Smooth muscle cell of the brain vasculature (primary cell): ENCODE measurements at places on chromosomes 2 and 18.

- DNase-seq: no peak
Observed at GRCh38 chr18:56541340-56541739, 97.1 kb downstream of the TXNL1 start.

DNA sequence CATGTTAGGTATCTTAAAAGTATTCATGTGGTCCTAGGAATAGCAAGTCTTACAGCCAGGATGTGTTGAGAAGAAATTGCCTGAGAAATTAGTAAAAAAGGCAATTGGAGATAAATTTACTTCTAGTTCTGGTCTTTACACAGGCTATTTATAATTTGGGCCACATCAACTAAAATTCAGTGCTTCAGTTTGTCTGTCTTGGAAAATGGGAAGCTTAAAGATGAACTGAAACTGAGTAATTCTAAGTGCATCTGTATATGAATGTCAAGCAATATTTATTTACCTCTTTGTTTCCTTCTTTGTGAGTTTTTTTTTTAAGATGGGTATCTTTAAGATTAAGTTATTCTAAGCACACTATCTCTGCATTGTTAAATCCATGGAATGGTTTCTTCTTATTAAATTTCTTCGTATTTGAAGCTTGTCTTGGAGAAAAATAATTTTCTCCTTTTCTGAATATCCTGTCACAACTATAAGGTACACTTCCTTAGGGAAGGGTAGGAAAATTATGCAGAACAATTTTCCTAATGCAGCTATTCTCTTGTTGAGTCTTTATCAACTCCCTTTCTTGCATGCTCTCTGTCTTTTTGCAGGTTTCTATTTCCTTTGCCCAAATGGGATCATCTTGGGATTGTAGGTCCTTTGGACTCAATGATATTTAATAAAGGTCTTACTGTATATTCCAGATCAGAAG, 39.7 kb upstream of the MMADHC start:
- no peak for DNase-seq

DNA sequence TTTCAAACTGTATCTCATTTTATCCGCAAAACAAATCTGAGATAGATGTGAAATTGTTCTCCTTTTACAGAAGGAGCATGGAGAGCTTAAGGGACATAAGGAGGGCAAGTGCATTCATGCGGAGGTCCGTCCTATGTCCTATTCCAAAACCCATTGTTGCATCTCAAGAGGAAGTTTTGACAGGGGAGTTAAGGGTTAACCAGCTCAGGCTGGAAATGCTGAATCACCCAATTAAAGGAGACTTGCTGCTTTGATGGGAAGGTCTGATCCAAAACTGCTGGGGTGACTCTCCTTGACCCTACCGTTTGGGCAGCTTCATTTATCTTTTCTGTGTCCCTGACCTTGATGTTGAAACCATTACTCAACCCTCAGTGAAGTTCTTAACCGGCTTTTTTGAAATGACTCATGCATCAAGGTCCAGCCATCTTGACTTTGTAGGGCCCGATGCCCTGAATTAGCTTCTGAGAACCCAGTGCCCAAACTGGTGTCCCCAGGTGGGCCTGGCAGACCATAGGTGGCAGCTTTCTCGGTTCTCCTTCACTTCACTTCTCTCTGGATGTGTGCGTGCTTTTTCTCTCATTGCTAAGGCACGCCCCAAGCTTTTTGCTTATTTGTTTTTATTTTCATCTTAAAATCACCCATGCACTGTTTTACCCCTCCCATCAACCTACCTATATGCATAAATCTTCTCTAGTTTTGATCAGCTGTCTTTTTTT, 15.9 kb upstream of the TXNDC2 start:
- no peak for DNase-seq

- DNase-seq: peak; percentile 56
Observed at GRCh38 chr2:132547090-132547687, 122.8 kb downstream of the LYPD1 start.

- no peak for DNase-seq
Observed at GRCh38 chr2:195961873-195962272, 106.8 kb downstream of the DNAH7 start.

GRCh38 chr2:134836986-134837385, 1.4 kb upstream of the ACMSD start:
- peak; percentile 4 for DNase-seq

DNA sequence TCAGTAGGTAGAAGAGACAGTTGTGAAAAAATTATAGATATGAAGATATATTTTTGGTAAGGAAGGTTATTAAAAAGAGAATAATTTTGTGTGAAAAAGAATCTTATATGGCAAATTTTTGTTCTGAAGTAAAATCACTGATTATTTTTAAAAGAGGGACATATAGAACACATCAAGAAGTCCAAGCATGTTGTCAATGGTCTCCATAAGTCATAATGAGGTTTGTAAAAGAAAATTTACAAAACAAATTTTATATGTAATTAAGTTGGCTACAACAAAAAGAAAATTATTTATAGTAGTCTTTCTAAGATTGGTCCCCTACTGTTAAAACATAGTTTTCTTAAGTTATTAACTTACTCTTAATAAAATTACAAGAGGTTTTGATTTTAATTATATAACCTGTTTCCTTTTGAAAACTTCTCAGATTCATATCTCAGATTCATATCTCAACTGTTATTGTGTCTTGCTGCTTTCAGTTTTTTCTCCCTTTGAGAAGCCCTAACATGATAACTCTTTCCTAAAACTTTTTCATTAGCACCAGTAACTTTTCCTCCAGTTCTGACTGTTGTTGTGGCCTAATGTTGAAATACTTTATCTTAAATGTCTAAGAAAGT, 81.2 kb downstream of the SH3YL1 start:
- no peak for DNase-seq

GRCh38 chr2:110755491-110756078, 23.2 kb downstream of the ACOXL start:
- no peak for DNase-seq

- DNase-seq: no peak
Observed at GRCh38 chr2:158619496-158619895, 162.7 kb downstream of the PKP4 start.

GRCh38 chr2:24766609-24767008, 26.6 kb downstream of the PTRHD1 start:
- DNase-seq: no peak

- no peak for DNase-seq
Observed at GRCh38 chr2:153360239-153360638, 118.3 kb downstream of the RPRM start.

- DNase-seq: no peak
Observed at GRCh38 chr2:191038241-191038725, 24.3 kb upstream of the STAT1 start.

- DNase-seq: no peak
Observed at GRCh38 chr18:57677262-57678211, 55.9 kb upstream of the NARS1 start.

GRCh38 chr2:64906853-64907536, 82.2 kb upstream of the SLC1A4 start:
- DNase-seq: no peak

DNA sequence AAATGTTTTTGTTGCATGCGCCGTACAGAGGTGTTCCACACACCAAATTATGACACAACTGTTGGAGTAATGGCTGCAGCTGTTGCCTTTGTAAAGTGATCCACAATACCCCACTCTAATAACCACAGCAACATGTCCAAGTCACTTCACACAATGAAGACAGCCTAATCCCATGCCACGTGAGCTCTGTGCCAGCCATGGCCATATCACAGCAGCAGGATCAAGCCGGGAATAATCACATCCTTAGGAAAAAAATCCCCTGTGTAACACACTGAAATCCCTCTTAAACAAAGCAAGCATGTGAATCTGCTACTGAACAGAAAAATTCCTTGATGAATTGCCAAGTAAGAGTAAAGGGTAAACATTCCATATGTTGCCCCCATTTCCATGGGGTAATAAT, 179.5 kb upstream of the PARD3B start:
- no peak for DNase-seq

DNA sequence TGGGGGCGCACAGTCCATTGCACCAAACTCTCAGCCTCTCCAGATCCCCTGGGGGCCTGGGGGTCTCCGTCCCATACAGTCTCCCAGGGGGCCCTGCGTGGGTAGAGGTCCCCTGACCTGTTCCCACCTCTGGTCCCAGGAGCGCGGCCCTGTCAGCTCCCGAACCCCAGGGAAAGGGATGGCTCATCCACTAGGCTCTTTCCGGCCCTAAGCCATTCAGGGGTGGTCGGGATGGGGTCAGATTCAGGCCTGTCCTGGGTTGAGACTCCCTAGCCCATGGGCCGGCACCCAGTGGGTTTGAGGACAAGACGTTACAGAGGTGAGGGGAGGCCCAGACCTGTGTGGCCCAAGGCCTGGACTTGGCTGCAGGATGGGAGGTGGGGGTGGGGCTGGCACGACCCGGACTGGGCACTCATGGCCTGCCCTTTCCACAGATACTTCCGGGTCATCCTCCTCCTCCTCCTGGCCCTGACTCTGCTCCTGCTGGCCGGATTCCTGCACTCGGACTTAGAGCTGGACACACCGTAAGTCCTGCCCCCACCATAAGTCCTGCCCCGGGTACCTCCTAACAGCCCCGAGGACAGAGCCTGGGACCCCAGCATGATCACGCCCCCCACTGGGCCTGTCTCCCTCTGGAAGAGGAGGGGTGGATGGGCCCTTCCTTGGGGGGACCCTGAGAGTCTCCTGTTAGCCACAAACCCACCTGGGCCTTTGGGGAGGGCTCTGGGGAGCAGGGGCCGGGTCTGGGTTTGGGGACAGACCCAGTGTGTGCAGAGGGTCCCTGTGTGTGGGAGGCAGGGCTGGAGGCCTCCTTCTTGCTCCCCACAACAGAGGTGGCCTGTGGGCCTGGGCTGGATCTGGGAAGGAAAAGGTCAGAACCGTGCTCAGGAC, 10.1 kb upstream of the NEU4 start:
- DNase-seq: no peak

DNA sequence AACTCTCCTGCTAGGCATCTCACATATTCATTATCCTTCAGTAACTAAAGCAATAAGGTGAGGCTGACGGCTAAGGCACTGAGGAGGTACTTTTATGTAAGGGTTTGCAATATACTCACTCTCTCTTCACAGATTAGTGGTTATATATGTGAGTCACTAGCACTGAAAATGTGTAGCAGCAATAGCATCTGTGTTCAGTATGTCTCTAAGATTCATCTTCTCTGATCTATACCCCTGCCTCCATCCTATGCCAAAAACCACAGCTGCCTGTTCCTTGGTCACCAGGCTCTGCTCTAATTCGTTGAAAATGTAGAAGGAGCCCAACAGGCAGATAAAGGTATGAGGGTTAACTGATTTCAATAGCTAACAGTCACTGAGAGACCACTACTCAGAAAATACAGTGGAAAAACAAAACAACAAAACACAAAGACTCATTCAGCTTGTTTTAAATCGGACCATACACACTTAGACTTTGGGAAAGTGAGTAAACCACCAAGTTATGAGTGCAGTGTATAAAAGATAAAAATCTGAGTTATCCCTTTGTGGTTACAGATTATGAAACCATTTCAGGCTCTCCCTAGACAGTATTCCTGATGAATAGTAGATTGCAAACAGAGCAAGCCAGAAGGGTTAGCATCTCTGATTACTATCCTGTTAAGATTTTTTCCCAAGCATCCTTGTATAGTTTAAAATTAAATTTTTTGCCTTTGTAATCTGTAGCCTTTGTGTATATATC, 75.3 kb upstream of the CYP26B1 start:
- no peak for DNase-seq

GRCh38 chr2:46923041-46923528, 7.5 kb upstream of the MCFD2 start:
- no peak for DNase-seq

DNA sequence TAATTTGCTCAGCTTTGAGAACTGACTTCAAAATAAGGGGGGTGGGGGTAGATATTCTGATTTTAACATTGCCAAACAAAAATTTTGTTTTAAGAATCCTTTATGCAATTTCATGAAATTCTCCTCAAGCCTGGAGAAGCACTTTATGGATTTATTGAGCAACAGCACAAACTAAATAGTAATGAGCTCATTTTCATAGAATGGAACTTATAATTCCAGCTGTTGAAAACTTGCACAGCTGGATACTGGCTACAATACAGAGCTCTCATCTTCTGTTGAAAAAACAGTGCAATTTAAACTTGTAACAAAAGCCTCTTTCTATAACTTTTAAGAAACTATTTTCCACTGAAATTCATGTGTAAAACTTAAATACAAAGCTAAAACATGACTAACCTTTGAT, 137.6 kb upstream of the FN1 start:
- no peak for DNase-seq
